ENCODE measurements at places on chromosomes 16 and 17.

DNA sequence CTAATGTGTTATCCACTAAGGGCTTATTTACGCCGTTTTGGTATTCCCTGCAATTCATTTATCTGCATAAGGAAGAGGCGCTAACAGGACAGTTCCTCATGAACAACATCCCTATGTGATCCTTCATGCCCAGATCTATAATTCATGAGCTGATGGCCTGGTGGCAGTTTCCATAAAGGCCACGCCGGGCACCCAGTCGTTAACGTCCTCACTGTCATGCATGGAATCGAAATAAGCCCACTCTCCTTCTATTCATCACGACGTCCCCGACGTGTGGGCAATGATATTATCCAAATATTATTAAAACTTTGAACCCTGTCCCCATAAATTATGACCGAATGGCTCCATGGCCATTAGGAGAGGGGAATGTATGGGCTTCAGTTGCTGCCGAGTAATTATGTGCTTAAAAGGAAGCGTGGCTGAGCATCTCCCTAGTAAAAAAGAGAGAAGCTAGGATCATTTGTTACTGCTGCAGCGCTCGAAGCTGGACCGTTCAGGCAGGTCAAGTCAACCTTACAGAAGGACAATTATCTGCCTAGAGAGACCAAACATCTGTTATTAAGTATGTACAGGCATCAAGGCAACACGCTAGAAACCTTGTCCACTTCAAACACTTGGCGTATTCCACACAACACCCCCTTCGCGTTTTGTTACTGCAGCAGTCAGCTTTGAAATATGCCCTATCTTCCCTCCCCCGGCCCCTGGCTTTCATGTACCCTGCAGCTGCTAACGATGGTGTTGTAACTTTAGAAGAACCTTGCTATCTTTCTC is 94.0 kb upstream of the SALL1 start:
- DNase-seq = no peak

- DNase-seq = no peak
These were observed 15.3 kb upstream of the GNG13 start for GRCh38 chr16:815861-816260.

DNA sequence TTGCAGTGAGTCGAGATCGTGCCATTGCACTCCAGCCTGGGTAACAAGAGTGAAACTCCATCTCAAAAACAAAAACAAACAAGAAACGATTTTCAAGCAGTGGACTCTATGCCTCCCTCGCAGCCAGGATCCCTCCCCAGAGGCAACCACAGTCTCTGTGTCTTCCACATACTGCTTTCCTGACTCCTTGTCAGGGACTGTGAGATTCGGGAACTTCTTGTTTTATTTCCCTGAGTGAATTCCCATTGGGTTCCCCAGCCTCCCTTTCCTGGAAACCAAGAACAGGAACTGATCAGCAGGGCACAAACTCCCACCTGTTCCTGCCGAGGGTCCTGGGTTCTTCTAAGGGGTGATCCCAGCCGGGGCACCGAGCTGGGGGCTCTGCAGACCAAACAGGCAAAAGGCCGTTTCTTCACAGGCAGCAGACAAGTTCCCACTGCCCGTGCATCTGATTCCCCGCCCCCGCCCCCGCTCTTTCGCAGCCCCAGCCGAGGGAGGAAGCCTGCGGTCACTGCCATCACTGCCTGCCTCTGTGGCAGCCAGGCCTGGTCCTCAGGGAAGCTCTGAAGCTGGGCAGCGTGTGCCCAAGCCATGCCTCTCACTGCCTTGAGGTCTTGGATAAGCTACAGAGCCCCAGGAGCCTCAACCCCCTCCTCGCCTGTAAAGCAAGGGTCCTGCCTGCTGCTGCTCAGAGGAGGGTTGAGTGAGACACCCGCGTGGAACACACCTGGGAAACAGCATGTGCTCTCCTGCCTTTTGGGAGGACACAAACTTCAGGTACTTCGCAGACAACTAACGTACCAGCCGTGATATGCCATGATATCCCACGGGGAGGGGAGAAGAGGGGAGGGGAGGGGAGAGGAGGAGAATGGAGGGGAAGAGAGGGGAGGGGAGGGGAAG is 5.5 kb upstream of the PIEZO1 start:
- DNase-seq = no peak

GRCh38 chr16:31386157-31386984 is 6.8 kb upstream of the ITGAD start:
- no peak for DNase-seq

- no peak for DNase-seq
These were observed 7.6 kb upstream of the CDK5R1 start for GRCh38 chr17:32479074-32479617.

GRCh38 chr16:79412783-79413225 is 187.7 kb downstream of the MAF start:
- DNase-seq = no peak

DNA sequence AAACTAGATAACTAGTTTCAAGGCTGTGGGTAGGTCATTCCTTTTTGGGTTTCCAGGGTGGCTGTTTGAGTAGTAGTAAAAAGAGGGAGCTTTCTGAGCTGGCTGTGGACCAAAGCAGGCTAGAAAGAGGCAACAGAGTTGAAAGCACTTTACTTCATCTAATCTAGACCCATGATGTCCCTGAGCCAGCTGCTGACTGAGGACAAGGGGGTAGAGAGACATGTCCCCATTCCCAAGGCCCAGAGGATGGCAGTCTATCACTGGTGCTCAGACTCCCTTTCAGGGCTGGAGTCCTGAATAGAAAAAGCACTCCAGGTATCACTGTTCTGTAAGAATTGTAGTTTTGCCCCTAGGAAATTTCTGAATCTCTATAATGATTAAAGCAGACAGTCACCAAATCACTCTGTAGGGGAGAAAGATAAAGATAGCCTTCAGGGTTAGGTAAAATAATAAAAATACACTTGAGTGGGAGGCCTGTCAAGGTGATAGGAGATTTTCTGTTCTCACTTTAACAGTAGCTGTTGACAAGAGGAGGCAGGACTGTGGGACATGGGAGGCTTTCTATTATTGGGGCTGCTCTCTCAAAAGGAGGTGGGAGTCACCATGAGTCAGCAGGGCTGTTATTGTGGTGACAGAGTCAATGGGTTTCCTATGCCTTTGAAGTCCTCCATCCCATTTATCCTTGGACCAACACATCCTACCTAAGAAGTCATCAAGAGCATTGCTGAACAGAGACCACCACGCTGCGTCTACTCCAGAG is 190.2 kb upstream of the MPHOSPH6 start:
- DNase-seq = no peak

DNA sequence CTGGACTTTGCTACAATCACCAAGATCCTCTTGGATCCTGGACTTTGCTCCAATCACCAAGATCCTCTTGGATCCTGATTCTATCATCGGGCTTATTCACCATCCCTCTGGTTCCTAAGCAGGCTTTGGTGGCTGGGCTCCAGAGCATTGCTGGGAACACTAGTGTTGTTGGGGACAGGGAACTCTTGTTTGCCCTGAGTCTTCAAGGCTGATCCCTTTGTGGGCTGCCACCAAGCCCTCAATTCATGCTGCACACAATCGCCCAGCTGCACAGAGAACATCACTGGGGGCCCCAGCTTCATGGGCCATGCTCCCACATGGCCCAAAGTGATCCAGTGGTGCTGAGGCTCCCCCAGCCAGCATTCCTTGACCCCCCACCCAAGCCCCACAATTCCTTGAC is 88.3 kb downstream of the TMEM132E start:
- DNase-seq = peak; percentile 41

- DNase-seq = no peak
These were observed 111.6 kb upstream of the HAS3 start for GRCh38 chr16:68993885-68994284.

DNA sequence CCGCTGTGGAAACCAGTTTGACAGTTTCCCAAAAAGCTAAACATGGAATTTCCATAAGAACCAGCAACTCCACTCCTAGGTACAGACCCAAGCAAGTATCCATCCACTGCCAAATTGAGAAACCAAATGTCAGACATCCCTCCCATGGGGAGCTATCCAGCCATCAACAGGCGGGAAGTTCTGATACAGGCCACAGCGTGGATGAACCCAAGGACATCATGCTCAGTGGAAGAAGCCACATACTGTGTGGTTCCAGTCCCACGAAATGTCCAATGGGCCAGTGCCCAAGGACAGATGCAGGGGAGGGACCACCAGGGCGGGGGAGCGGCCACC is 12.6 kb upstream of the BAIAP2 start:
- no peak for DNase-seq

GRCh38 chr17:76968707-76969597 is 100.7 kb downstream of the MGAT5B start:
- no peak for DNase-seq

GRCh38 chr17:33491871-33492481 is 198.9 kb upstream of the ASIC2 start:
- no peak for DNase-seq

DNA sequence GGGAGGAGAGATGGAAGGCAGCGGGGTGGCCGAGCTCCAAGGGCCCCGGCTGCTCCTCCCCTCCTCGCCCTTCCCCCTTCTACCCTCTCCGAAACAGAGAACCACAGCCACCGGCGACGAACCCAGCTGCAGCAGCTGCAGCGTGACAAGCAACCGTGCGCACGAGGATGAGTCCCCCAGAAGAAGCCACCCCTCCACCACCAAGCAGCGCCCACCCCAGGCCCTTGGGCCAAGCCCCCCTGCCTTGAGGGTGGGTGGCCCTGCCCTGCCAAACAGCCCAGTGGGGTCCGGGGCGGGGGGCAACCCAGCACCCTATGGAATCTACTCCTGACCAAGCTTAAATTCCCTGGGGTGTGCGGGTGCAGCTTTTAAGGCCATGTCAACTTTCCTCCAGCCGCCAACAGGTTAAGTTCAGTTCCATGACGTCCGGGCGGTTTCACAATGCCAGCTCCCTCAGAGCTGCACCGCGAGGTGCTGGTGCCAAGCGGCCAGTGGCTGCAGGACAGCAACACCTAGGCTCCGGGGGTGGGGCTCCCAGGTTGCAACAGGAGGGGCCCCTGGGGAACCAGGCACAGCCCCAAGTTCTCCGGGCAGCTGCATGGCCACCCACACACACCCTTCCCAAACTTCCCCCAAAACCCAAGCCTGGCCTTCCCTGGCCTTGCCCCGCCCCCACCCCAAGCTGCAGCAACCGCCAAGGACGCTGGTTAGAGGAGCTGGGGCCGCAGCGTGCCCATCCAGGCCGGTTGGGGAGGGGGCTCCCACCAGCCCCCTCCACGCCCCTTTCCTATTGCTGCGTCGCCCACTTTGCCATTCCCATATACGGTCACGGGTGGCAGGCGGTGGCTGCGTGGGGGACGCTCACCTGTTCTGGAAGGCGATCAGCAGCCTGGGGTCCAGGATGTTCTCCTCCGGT is 2.0 kb downstream of the CBX4 start:
- no peak for DNase-seq

DNA sequence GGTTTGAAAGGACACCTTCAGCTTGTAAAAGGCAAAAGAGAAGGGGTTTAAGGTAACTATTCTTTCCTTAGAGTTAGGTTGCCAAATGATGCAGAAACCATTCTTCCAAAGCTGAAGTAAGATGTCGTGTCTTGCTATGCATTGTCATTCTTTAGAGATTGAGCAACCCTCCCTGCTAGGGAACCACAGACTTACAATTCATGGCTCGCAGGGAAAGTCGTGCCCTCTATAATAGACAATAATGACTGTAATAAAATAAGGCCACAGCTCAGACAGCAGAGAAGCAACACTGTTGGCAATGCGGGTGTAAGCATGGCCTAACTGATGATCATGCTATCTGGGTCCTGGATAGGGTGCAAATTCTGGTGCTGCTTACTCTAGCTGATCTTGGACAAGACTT is 129.6 kb upstream of the CDH13 start:
- no peak for DNase-seq

- DNase-seq = no peak
These were observed 27.1 kb upstream of the MGAT5B start for GRCh38 chr17:76840884-76841775.

DNA sequence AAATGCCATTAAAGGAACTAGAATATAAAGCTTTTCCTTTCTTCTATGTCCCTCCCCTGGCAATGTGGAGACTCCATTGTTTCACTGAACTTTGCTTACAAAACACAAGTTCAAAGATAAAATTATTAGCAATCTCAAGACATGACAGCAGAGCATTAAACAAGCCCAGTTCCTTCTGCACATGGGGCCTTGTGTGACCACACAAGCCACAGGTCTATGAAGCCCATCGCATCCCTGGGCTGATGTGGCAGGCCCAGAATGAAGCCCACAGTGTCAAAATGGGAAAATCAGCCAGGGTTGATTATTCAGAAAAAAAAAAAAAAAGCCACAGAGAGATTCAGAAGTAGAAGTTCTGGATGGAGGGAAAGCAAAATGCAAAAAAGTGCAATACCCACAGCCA is 12.9 kb upstream of the SLC39A11 start:
- no peak for DNase-seq

- no peak for DNase-seq
These were observed 15.9 kb upstream of the MEIOB start for GRCh38 chr16:1887711-1888354.

Measured in globus pallidus (tissue), 1 donor.